ENCODE measurements at places on chromosomes 11 and 22. TPM values are rescaled to one million over a fixed set of nuclear protein-coding genes. Genes with fewer than 3 reads are reported as not detected.

- H3K27me3 ChIP-seq: no peaks in the 10 kb centered on the region
- no peaks in the 10 kb centered on the region for H3K4me1 ChIP-seq
- H3K4me3 ChIP-seq: no peak overlapping the region
- DNase-seq: no peak
- no peak overlapping the region for H3K27ac ChIP-seq
Observed at GRCh38 chr11:78822931-78823423, 248.3 kb upstream of the NARS2 start.

GRCh38 chr11:33333816-33334215, 76.6 kb downstream of the HIPK3 start:
- no peak overlapping the region for H3K27ac ChIP-seq
- H3K27me3 ChIP-seq: no peaks in the 10 kb centered on the region
- peaks cover 3% of the 10 kb centered on the region for H3K4me1 ChIP-seq

DNA sequence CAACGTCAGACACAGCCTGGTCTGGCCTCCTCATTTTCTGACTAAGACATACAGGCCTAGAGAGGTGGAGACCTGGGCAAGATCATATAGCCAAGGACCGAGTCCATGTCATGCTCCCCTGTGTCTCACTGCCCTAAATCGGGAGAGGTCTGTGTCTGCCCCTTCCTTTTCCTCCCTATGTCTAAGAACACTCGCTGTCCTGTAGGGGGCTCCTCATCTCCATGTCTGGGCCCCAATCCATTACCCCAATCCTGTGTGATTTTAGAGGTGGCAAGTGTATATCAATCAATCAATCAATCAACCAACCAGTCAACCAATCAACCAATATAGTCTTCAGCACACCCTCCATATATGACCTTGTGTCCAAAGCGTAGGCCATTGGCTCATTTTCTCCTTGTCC, 125.7 kb downstream of the KIRREL3 start:
- no peak for DNase-seq
- H3K27me3 ChIP-seq: peaks cover 18% of the 10 kb centered on the region
- no peak overlapping the region for H3K4me3 ChIP-seq
- H3K27ac ChIP-seq: no peak overlapping the region
- no peaks in the 10 kb centered on the region for H3K36me3 ChIP-seq

- H3K4me1 ChIP-seq: no peaks in the 10 kb centered on the region
- H3K4me3 ChIP-seq: no peak overlapping the region
- no peak overlapping the region for H3K27ac ChIP-seq
- DNase-seq: no peak
- peaks cover 2% of the 10 kb centered on the region for H3K27me3 ChIP-seq
Observed at GRCh38 chr11:93986716-93987115, 34.4 kb upstream of the HEPHL1 start.

DNA sequence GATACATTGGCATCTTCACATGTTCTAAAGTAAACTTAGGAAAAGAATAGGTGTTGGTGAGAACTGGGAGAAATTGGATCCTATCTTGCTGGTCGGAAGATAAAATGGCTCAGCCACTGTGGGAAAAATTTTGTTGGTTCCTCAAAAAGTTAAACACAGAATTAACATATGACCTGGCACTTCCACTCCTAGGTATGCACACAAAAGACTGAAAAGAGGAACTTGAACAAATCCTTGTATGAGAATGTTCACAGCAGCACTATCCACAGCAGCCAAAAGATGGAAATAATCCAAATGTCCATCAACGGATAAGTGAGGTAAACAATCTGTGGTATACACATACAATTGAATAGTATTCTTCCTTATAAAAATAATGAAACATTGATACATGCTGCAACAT, 4.8 kb upstream of the TPH1 start:
- H3K27me3 ChIP-seq: peaks cover 22% of the 10 kb centered on the region
- peaks cover 16% of the 10 kb centered on the region for H3K36me3 ChIP-seq
- no peak for DNase-seq

DNA sequence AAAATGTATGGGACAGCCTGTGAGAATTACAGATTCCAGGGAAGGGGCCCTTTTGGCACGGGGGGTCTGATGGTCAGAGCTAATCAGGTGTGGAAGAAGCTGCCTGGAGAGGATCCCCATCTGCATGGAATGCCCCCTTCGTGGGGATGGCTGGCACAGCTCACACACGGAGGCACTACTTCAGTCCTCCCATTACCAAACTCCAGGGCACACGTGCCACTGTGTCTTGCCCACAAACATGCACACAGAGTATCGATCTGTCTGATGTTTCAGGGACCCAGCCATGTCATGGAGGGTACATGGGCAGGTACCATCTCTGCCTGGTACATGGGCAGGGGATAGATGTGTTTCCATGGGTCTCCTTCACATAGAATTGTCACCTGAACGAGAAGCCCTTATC, 14.7 kb downstream of the KCNQ1OT1 start:
- H3K4me3 ChIP-seq: no peak overlapping the region
- DNase-seq: no peak
- H3K27me3 ChIP-seq: no peaks in the 10 kb centered on the region
- H3K36me3 ChIP-seq: no peaks in the 10 kb centered on the region

GRCh38 chr11:18974192-18974591, 35.0 kb upstream of the MRGPRX1 start:
- H3K36me3 ChIP-seq: no peaks in the 10 kb centered on the region
- H3K4me3 ChIP-seq: no peak overlapping the region
- H3K27me3 ChIP-seq: peaks cover 26% of the 10 kb centered on the region
- DNase-seq: no peak
- peaks cover 2% of the 10 kb centered on the region for H3K4me1 ChIP-seq

GRCh38 chr11:2467695-2468055, 22.9 kb downstream of the KCNQ1 start:
- peak overlapping the region; percentile 82 for H3K27ac ChIP-seq
- peak overlapping the region; percentile 76 for H3K4me3 ChIP-seq
- no peaks in the 10 kb centered on the region for H3K27me3 ChIP-seq
- H3K36me3 ChIP-seq: no peaks in the 10 kb centered on the region
- H3K4me1 ChIP-seq: peaks cover 82% of the 10 kb centered on the region

- no peaks in the 10 kb centered on the region for H3K4me1 ChIP-seq
- H3K36me3 ChIP-seq: no peaks in the 10 kb centered on the region
- peaks cover under 1% of the 10 kb centered on the region for H3K27me3 ChIP-seq
- H3K27ac ChIP-seq: no peak overlapping the region
Observed at GRCh38 chr22:37090920-37091695, 18.4 kb downstream of the TMPRSS6 start.

DNA sequence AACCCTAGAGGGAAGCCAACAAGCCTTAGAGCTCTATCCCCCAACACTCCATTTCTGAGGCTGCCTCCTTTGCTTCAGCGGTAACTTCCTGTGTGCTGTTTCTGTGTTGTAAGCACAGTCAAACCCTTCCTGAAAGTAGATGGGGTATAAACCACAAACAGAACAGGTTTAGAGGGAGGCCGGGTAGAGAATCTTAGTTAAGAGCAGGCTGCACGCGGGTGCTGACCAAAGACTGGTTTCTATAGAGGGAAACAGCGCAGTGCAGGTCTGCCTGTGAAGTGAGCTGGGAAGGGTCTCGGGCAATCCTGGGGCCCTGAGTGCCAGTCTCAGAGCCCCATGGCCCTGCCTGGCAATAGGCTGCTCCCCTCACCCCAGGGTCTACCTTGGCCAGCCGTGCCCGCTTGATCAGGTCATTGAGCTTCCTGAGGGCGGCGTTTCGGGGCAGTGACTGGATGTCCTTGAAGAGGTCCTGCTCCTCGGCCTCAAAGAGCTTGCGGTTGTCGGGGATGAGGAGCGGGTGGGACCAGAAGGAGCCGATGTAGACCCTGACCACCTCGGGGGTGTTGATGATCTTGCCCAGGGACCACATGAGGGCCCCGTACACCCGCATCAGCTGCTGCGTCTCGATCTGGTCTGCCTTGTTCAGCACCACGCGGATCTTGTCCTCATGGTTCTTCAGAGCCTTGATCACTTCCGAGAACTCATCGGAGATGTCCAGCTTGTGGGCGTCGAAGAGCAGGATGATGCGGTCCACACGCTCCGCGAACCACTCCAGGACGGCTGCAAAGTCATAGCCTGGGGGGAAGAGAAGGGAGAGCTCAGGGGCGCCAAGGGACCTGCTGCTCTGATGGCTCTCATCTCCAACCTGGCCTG, 15.3 kb upstream of the CDC42BPG start:
- peaks cover 32% of the 10 kb centered on the region for H3K36me3 ChIP-seq
- H3K27me3 ChIP-seq: no peaks in the 10 kb centered on the region
- H3K4me1 ChIP-seq: peaks cover 93% of the 10 kb centered on the region
- DNase-seq: peak; percentile 82
- peak overlapping the region; percentile 98 for H3K27ac ChIP-seq

DNA sequence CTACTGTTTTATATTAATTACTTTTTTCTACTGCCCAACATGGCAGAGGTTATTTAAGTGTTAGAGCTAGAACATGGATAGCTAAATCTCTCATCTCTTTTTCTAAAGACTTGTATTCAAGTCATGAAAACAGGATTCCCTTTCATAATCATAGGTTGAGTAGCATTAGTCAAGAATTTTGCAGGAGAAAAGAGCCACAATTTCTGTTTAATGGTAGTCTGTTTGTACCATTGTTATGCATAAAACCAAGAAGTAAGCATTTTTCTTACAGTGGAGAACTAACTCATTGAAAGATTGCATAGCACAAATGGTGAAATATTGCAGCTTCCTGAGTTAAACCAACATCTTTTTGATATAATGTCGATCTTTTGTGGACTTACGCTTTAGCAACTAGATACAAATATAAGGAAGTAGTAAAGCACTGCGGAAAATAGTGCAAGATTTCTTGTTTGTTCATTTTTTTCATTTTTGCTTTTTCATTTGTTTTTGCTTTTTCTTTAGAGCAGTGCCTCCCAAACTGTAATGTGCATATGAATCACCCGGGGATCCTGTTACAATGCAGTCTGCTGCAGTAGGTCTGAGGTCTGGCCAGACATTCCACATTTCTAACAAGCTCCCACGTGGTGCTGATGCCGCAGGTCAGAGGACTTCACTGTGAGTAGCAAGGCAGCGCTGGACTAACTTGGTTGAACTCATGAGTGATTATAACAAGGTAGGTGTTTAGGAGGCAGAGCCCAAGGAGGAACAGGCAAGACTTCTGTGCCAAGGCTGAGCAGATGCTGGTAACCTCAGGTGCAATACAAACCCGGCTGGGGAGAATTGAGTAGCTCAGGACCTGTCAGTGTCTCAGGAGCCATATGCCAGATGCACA, 4.6 kb downstream of the ETS1 start:
- peak overlapping the region; percentile 68 for H3K4me3 ChIP-seq
- no peaks in the 10 kb centered on the region for H3K36me3 ChIP-seq
- no peaks in the 10 kb centered on the region for H3K27me3 ChIP-seq
- H3K27ac ChIP-seq: peak overlapping the region; percentile 95

DNA sequence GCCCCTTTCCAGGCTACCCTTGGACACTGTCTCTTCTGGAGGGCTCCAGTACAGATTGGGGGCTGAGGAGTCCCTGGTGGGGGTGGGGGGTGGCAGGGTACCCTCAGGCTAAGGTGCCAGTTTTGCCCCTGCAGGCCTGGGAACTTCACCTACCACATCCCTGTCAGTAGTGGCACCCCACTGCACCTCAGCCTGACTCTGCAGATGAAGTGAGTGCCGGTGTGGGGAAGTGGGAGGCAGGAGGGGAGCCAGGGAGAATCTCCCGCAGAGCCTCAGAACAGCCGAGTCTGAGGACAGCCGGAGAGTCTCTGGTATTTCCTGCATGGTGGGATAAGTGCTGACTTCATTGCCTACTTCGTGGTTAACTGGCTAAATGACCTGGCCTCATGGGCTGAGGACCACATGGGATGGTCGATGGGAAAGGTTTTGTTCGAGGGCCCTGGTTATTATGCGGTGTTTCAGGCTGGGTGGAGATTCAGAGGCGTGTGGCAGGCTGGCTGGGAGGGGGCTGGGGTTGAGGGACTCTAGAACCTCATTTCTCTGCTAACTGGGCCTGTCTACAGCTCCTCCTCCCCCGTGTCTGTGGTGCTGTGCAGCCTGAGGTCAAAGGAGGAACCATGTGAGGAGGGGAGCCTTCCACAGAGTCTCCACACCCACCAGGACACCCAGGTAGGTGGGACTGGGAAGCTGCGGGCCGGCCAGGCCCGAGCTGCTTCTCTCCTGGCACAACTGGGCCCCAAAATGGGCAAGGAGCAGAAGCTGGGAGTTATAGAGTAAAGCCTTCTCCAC, 8.5 kb downstream of the TMEM258 start:
- peaks cover 9% of the 10 kb centered on the region for H3K4me1 ChIP-seq
- no peaks in the 10 kb centered on the region for H3K27me3 ChIP-seq
- DNase-seq: no peak

DNA sequence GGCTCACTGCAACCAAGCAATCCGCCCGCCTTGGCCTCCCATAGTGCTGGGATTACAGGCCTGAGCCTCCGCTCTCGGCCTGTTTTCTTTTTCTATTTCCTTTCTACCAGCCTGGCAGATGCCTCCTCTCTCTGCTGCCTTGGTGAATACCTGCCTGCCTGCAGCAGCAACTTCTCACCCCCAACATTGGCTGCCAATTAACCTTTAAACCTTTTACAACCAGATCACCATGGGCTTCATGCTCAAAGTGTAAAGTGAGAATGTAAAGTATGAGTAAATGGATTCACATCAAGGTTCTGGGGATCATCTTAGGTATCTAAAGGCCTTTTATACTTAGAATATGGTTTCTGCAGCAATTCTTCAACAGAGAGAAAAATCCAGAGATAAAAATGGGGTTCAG, 13.0 kb upstream of the FCHSD2 start:
- peak overlapping the region; percentile 26 for H3K4me3 ChIP-seq
- peak overlapping the region; percentile 78 for H3K27ac ChIP-seq
- H3K27me3 ChIP-seq: no peaks in the 10 kb centered on the region
- peaks cover 93% of the 10 kb centered on the region for H3K4me1 ChIP-seq
- no peak for DNase-seq
- no peaks in the 10 kb centered on the region for H3K36me3 ChIP-seq

DNA sequence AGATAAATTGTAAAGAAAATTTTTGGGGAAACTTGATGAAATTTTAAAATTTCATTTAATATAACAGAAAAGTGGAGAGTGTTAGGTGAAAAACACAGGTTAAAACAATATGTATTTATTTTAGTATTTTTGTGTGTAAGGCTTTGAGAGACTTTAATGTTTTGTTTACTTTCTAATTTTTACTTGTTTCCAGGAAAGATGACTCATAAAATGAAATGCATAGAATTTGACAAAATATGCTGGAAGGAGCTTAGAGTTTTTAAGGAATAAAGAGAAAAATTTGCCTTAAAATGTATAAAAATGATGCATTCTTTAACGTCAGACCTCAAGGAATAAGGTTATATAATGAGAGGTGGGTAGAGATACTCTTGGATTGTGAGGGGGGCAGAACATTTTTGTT, 1205.1 kb upstream of the CNTN5 start:
- no peaks in the 10 kb centered on the region for H3K4me1 ChIP-seq
- no peaks in the 10 kb centered on the region for H3K36me3 ChIP-seq
- H3K27me3 ChIP-seq: no peaks in the 10 kb centered on the region
- no peak for DNase-seq
- no peak overlapping the region for H3K4me3 ChIP-seq

The DDI1 gene
- 0.07 TPM for polyA plus RNA-seq

The LRRC55 gene
- polyA plus RNA-seq: not detected

The PHOX2A gene
- not detected for polyA plus RNA-seq

The CRYBB1 gene
- polyA plus RNA-seq: not detected

The TRPC6 gene
- not detected for polyA plus RNA-seq

The VPREB1 gene
- not detected for polyA plus RNA-seq

The SCUBE2 gene
- polyA plus RNA-seq: not detected
